ENCODE measurements at places on chromosomes 7 and 10.

- DNase-seq, result no peak
These were observed 276.2 kb downstream of the MDFIC start for GRCh38 chr7:115198143-115198542.

GRCh38 chr10:95564291-95564690, 3.1 kb upstream of the SORBS1 start:
- DNase-seq, result no peak

DNA sequence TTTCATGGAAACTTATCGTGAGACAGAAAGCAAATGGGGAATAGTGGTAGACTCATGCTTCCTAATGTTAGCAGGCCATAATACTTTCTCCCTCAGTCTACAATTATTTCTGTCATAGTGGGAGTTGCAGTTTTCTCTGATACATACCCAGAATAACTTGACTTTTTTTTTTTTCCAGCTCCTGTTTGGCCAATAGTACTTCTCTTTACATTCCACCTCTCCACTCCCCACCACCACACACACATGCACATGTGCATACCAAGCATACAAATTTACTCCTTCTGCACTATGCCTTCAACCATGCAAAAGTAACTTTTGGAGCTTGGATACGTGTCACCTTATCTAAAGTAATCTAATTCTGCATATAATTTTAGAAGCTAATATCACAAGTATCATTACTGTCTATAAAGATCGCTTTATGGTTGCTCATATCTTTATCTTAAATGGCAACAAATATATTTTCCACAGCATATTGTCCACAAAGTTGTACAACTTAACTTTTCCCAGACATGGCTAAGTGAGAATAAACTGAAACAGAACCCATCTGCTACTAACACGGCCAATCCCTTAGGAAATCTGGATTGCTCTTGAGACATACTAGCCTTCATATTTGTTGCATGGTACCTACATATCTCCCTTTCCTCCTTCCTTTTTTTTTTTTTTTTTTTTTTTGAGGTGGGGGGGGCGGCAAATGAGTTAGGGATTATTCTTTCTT, 49.0 kb downstream of the TES start:
- DNase-seq, result no peak

- DNase-seq, result no peak
These were observed 92.0 kb downstream of the CTBP2 start for GRCh38 chr10:125068406-125068805.

DNA sequence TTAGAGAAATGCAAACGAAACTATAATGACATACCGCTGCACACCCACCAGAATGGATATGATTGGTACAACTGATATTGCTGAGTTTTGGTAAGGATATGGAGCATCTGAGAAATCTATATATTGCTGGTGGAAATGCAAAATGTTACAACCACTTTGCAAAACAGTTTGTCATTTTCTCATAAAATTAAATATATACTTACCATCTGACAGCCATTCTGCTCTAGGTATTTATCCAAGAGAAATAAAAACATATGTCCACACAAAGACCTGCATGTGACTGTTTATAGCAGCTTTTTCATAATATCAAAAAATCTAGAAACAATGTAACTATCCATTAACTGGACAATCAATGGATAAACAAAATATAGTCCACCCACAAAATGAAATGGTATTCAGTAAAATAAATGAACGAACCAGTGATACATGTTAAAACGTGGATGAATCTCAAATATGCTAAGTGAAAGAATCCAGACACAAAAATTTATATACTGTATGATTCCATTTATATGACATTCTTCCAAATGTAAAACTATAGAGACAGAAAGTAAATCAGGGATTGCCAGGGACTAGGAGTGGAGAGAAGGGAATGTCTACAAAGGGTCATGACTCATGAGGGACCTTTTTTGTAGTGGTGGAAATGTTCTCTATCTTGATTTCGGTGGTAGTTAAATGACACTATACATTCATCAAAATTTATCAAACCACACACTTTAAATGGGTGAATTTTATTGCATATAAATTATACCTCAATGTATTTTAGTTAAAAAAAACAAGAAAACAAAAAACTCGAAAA, 312.0 kb upstream of the GLI3 start:
- no peak for DNase-seq

DNA sequence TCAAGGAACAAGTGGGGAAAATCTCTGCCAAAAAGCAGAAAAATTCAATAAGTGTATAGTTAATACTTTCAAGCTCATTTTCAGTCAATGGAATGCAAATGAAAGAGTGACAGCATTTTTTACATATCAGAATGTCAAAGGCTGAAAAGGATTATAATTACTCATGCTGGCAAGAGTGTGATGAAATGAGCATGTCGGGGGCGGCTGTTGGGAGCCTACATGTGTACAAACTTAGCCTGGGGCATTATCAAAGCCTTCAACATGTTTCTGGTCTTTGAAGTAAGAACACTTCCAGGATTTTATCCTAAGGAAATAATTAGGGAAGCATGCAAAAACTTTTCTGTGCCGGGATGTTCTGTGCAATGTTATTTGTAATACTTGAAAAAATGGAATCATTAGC, 221.7 kb upstream of the LYZL1 start:
- DNase-seq, result no peak

Measured in CD4-positive, alpha-beta T cell treated with Interleukin-21 for 1 hour (primary cell).